Activated T-cell treated with anti-CD3 and anti-CD28 coated beads, Interleukin-2, amount 50 U/mL, for 72 hours (primary cell): ENCODE measurements at places on chromosomes 5 and 9.

- peak; percentile 79 for DNase-seq
Observed at GRCh38 chr5:180784497-180785097, 18.0 kb downstream of the MGAT1 start.

- no peak for DNase-seq
Observed at GRCh38 chr9:91211414-91211813, 150.3 kb downstream of the AUH start.

DNA sequence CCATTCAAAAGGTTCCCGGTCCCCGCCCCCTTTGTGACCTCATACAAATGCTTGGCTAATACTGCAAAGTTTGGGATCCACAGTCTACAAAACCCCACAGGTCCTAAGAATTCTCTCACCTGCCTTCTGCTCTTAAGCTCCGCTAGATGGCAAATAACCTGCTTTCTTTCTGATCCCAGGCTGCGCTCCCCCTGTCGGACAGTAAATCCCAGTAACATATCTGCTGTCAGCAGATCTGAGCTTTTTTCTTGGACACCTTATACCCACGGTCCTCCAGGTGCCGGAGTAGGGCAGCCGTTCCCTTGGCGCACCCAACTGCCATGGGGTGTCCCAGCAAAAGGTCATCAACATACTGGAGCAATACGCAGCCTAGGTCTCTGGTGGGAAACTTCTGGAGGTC, 39.0 kb upstream of the PPP1R26 start:
- no peak for DNase-seq

GRCh38 chr5:109354761-109355160, 55.0 kb downstream of the PJA2 start:
- no peak for DNase-seq

GRCh38 chr5:82591021-82591515, 312.9 kb upstream of the RPS23 start:
- no peak for DNase-seq

DNA sequence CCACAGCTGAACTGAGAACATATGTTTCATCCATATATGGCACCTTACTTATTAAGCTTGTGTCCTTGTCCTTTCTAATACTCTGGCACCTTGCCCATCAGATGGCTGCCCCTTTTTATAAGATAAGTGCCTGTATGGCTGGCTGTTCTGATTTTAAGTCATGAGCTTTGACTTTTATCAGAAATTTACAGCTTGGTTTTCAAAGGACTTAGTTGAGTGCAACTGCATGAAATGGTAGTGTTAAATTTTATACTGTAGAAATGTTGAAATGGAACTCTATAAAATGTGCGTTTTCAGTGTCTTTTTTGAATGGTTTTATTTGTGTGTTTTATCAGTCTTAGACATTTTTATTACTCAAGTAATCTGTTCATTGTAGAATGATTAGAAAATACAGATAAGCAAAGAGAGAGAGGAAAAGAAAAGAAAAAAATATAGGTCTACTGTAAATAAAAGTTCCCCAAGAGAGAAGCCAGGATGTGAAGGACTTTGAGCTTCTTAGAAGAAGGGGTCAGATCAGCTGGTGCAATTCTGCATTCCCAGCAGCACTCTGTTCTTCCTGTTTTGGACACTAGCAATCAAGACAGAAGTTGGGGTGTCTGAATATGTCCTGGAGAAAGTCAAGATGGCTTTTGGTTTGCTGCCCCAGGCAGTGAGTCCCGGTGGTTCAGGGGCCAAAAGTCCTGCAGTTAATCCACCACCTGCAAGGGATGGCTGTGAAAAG, 38.9 kb downstream of the ARHGAP26 start:
- DNase-seq: no peak

GRCh38 chr5:102294886-102295395, 1.1 kb downstream of the SLCO4C1 start:
- no peak for DNase-seq

DNA sequence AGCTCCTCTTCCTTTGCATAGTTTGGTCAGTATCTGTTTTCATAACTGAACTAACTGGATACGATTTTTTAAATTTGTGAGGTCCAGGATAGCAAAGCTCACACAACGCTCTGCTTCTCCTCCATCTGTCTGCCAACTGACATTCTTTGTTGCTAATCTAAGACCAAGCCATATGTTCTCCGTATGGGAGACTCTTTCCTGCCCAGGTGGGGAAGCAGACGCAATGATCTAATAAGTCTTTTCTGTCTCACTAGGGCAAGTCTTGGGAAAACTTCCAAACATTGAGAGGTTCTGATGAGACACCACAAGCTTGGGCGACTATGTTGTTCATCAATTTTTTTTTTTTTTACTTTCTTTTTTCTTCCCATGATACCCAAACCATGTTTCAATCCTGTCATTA, 558.5 kb downstream of the EFNA5 start:
- DNase-seq: no peak

GRCh38 chr9:38208206-38208901, 139.3 kb upstream of the SHB start:
- no peak for DNase-seq

GRCh38 chr9:123421801-123422455, 65.9 kb downstream of the CRB2 start:
- DNase-seq: no peak

GRCh38 chr5:106017243-106017857, 1653.4 kb downstream of the EFNA5 start:
- DNase-seq: no peak

DNA sequence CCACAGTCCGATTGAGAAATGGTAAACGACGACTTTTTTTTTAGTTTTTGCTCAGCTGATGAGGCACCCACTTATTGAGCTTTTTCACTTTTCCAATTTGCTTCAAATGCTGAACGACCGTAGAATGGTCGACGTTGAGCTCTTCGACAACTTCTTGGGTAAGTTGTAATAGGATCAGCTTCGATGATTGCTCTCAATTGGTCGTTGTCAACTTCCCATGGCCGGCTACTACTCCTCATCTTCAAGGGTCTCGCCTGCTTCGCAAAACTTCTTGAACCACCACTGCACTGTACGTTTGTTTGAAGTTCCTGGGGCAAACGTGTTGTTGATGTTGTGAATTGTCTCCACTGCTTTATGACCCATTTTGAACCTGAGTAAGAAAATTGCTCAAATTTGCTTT, 35.7 kb downstream of the NSD1 start:
- no peak for DNase-seq

GRCh38 chr5:59685191-59685530, 208.4 kb downstream of the PDE4D start:
- DNase-seq: no peak
